Dermis blood vessel endothelial cell (primary cell): ENCODE measurements at places on chromosomes 2 and 18.

DNA sequence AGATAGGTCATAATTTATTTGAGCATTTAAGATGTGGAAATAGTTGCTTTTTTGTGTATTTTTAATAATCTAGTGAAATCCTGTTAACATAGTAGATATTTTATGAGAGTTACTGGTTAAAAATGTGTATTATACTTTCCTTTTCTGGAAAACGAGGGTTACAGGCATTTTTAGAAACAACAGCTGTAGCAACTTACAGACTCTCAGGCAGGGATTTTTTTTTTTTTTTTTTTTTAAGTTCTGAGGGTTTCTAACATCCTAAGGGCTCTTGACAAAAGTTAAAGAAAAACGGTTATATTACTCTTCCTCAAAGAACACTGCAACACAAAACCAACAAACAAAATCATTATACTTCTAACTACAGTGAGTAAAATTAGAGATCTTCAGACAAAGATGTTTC, 205.9 kb downstream of the ACKR3 start:
- no peak for DNase-seq

DNA sequence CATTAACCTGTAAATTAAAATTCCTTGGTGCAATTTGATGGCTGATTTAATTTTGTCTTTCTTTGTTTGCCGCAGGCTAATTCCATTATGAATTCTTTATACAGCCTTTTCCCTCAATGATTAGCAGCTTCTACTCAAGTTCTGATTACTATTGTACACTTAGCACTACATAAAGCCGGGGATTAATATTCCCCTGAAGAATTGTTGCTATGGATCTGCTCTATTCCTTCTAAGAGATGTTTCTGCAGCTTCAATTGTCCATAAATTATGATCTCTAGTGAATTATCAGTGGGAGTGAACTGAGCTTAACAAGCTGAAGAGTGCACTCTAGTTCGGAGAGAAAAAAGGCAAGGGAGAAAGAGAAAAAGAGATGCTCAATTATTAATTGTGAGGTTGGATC, 433.7 kb upstream of the SPRED2 start:
- no peak for DNase-seq

DNA sequence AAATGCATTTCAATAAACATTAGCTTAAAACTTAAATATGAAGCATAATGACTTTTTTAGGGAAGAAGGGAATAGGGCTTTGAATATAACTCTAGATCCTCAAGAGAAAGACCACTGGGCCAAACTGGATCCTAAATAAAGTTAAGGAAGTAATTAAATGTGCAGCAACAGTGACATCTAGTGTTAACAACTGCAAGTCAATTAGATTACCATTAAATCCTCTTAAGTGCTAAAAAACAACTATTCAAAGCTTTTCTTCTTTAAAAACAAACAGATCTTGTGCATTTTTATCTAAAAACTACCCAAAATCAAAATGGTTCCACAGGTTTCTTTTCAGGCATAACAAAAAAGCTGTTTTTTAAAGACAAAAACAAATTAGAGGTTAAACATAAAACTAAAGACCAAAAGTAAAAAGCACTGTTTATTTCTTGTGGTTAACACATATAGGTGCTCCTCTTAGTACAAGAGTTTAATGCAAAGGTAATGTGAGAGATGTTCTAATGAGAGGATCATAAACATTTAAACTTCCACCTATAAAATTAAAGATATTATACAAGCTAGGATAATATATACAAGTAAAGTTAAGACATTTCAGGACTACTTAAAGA, 111.4 kb downstream of the THADA start:
- peak; percentile 90 for DNase-seq

GRCh38 chr2:197236816-197237215, 73.8 kb downstream of the ANKRD44 start:
- no peak for DNase-seq

- no peak for DNase-seq
Observed at GRCh38 chr18:23776306-23776705, 87.1 kb downstream of the LAMA3 start.

- DNase-seq, result peak; percentile 57
Observed at GRCh38 chr18:76620321-76621170, 125.5 kb upstream of the ZNF516 start.

DNA sequence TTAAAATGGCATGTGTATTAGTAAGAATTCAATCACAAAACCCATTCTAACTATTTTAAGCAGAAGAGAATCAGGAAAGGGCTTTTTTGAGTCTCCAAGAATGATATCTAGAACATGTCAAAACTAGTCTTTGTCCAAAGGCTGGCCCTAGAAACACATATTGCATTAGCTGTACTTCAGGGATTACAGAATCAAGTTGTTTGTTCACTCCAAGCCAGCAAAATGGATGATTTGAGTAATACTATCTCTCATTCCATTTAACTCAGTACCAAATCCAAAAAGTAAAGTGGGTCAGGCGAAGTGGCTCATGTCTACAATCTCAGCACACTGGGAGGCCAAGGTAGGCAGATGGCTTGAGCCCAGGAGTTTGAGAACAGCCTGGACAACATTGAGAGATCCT, 41.3 kb downstream of the ATF2 start:
- DNase-seq, result no peak

GRCh38 chr2:101806701-101807100, 109.2 kb downstream of the MAP4K4 start:
- no peak for DNase-seq

GRCh38 chr2:86074811-86075210, 30.9 kb downstream of the POLR1A start:
- no peak for DNase-seq

DNA sequence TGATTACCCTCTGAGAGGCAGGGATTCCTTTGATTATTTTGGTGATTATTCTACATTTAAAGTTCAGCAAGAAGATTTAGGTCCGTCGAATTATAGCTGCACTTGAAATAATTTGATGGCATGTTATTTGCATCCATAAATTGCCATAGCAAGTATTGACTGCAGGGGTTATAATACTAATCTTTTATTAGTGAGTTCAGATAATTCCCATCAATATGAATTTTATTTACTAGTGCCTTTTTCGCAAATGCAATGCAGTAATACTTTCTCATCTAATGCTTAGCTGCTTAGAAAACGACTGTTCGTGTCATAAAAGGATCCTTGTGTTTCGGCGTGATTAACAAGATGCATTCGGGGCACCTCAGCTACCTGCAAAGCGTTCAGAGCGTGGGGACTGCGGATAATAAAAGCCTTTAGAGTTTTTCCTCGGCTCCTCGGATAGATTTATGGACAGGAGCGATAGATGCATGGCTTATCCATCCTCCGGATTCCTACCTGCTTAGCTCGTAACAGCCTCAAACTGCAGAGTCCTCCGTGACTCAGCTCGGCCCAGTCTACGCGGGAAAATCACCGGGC, 2.5 kb upstream of the GBX2 start:
- DNase-seq, result no peak

- DNase-seq, result no peak
Observed at GRCh38 chr2:26957041-26957440, 13.4 kb upstream of the MAPRE3 start.

GRCh38 chr2:240463866-240464481, 28.5 kb downstream of the GPC1 start:
- DNase-seq, result no peak

DNA sequence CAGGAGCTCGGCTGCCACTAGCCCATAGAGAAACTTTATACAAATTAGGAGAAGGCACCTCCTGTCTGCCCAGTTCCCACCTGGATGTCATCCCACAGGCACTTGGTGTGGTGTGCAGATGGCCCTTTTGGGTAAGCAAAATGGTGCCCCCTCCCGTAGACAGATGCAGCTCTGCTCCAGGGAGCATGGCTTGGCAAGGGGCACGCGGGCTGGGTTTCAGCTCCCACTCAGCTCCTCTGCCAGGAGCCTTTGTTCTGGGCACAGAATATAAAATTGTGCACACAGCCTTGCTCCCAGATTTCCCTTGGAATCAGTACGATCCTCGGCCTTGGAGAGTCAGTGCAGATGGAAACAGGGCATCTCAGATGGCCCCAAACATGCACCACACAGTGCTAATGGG, 20.3 kb upstream of the KCNF1 start:
- DNase-seq, result no peak

- DNase-seq, result no peak
Observed at GRCh38 chr18:34600158-34600557, 109.9 kb upstream of the DTNA start.

DNA sequence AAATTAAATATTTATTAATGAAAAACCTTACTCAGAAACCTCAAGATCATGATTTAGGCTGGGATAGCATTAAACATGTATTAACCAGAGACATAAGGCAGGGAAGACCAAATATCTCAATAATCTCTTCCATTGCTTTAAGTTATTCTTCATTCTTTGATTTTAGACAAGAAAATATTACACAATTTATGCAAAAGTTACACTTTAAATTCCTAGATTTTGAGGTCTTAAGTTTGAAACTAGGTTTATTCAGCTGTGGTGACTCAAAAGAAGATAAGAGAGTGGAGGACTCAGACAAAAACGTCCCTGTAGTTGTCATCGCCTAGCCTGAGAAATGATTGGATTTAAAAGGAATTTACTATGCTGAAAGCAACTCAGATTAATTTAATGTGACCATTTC, 1110.3 kb downstream of the DPP10 start:
- no peak for DNase-seq

- DNase-seq, result no peak
Observed at GRCh38 chr18:13302040-13302439, 83.5 kb downstream of the LDLRAD4 start.

- no peak for DNase-seq
Observed at GRCh38 chr2:148450531-148450930, 194.0 kb upstream of the EPC2 start.

DNA sequence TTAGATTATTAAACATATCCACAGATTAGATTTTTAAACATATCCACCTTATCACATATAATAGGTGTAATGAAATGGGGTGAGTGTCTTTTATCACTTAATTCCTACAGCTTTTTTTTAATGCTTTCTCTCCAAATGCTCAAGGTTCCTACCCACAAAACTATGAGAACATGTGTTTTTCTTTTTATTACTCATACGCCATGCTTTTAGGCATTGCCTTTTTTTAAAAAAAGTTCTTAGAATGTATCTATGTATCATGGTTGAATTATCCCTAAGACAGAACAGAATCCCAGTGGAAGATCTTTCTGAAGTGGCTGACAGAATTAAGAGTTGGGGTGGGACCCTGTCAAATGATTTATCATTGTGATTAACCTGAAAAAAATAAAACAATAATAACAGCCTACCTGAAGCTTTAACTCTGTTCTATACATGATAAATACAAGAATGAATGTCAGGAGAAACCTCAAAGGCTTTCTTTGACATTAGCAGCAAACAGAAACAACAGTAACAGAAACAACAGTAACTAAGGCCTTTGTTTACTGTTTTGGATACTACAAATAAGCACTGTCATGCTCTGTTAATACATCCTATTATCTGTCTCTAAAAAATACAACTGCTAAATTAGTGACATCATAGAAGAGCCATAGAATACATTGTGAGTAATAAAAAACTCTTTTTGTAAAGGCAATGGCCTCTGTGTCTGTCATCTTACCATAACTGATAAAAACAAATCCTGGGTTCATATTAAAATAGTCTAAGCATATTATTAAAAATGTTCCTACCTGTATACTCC, 4.1 kb upstream of the ZNF397 start:
- no peak for DNase-seq

DNA sequence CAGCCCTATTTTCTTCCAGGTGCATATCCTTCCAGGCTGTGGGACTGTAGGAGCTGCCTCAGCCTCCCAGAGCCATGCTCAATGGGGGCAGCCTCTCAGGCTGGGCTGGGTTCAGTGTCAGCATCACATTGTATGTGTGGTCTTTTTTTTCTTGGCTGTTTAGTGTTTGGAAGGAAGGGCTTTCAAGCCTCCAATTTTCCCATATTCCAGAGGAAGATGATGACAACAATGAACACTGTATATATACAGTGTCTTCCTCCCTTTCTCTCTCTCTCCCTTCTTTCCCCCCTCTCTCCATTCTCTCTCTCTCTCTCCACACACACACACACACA, 326.4 kb downstream of the DYSF start:
- DNase-seq, result no peak

GRCh38 chr2:113138428-113139322, 11.3 kb downstream of the IL1RN start:
- peak; percentile 82 for DNase-seq

DNA sequence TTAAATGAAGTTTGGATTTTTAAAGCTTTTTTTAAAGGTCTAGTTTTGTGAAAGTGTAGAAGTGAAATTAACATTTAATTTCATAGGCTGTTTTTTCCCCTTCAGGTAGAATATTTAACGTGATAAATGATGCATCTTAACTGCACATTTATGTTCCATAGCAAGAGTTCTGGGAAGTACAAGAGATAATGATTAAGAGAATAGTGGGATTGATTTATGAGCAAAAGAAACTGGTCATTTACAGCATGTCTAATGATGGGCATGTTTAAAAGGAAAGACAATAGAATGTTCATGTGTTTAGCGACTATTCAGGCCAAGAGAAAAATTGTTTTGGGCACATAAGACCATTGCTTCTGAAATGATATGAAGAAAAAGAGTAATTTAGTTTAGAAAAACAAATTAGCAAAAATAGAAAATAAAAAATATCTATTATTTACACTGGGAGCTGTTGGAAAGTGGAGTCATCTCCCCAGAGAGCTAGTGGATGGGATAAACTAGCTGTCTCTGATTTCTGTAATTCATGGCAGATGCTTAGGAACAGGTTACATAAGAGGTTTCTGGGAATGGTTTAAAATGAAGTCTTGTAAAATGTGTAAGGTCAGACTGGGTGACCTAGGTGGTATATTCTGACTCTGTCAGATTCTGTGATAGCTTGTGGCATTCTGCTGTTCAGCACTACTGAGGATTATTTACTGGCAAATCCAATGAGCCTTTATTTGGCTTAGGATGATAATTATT, 60.7 kb downstream of the WDR7 start:
- DNase-seq, result no peak

DNA sequence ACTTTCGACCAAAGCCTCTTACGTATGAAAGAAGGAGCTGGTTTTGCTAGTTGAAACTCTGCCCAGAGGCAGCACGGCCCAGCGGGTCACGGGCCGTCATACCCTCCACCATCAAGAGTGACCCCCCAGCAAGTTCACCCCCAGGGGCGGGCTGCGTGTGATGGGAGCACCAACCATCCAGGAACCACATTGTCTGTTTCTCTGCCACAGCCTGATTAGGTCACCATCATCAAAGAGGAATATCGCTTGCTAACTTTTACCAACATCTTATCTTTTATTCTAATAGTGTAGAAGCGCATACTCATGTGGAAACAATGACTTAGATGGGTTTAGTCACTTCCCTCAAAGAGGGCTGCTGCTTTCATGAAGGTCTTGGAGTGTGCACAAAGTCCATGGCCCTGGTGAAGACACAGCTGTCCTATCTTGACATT, 116.6 kb upstream of the SMIM21 start:
- DNase-seq, result no peak

DNA sequence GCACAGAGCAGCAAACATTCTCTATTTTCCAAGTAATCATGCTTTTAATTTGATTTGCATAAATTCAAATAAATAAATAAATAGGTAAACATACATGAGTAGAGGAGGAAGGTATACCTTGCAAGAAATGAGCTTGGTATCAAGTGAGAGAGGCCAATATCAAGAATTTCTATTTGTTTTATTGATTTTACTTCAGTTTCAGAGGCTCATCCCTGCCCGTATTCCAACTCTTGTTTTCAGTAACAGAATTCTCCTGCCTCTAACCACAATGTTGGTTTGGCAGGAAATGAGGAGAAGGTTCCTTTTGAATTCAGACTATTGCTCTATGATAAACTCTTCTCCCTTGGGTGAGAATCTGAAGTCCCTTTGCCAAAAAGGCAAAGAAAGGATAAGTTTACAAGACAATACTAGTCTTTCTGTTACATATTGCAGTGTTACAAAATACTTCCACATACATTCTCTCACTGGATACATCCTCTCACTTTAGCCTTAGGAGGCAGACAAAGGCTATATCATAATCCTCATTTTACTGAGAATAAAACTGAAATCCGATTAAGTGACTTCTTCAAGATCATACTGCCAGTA, 68.3 kb upstream of the ZNF397 start:
- DNase-seq, result no peak
